ENCODE measurements at places on chromosomes 4 and X.

GRCh38 chr4:123444290-123444731, 47.7 kb downstream of the SPRY1 start:
- no peak for DNase-seq

GRCh38 chr4:159042097-159042605, 60.7 kb upstream of the RAPGEF2 start:
- DNase-seq: no peak

DNA sequence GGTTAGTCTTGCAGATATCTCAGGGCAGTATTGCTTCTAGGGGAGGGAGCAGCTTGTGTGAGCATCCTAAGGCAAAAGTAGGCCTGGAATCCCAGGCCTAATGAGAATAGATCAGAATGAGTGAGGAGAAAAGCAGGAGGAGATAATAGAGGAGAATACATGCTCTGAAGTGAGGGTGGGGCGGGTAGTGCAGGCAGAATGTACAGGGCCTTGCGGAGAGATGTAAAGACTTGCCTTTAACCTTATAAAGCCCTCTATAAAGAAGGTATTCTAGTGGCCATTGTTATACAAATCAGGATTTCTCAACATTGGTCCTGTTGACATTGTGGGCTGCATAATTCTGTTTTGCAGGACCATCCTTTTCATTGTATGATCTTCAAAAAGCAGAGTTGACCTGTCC, 855.3 kb downstream of the PCDH7 start:
- DNase-seq: no peak

DNA sequence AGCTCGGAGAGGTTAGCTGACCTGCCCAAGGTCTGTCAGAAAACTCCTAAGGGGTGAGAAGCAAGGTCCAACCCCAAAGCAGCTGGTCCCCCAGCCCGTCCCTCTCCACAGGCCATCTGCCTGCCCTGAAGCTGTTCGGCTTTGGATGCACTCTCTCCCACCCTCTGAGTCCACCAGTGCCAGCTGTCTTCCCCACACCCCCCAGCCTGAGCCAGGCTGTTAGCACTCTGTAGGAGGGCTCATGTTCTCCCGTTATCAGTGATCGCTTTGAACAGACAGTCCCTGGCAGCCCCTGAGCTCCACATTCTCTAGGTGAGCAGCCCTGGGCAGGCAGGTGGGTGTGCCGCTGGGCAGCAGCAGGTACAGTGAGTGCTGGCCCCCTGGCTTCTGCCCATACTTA, 16.0 kb downstream of the ZNF185 start:
- DNase-seq: no peak

DNA sequence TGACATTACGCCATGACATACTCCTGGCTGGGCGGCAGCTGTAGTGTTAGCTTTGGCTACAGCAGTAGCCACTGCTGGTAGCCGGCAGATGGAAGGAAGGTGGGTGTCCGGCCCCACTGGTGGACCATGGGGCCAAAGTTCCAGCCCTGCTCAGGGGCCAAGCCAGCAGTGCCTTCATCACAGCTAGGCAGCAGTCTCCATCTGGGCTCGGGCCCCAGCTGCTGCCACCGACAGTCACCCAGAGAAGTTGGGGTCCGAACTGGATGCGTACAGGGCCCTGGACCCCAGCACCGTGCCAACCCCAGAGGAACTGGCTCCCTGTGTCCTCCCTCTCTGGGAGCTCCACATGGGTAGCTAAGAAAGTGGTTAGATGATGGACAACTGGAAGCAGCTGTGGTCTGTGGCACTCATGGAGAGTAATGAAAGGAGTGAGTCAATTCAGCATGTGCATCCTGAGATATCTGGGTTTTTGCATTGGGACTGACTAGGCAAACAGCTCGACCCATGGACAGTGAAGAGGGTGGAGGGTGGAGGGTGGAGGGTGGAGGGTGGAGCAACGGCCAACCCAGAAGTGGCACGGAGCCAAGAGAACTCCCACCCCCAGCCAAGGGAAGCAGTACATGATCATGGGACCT, 366.6 kb upstream of the GRIA3 start:
- DNase-seq: no peak

GRCh38 chr4:134382478-134383227, 181.1 kb upstream of the PABPC4L start:
- DNase-seq: no peak

DNA sequence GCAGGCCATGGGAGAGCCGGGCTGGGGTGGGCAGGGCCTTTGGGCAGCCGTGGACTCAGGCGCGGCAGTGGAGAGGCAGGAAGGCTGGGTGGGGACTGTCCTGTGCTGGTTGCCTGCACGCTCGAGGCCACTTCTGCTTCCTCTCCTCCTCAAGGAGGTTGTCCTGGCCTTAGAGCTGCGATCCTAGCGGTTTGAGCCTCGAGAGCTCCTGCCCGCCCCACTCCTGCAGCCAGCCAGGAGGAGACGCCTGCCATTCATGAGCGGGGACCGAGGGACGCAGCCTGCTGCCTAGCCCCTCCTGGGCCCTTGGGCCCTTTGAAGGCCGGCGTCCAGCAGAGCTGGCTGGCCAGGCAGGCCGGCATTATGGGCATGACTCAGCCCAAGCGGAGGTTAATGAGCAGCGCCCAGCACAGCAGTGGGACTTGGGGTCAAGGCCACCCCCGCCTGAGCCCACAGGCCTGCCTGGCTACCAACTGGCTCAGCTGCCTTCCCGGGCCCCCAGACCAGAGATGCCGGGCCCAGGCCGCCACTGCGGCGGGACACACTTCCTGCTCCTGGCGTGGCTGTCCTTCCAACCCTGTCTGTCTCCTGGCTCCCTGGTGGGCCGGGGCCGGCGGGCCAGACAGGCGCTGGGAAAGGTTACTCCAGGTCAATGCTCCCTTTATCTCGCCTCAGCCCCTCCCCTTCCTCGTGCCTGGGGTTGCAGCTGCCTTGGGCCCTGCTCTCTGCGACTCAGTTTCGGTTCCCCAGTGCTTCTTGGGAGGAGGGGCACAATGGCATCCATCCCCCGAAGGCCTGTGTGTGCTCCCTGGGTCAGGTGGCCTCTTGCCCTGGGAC, 1.8 kb downstream of the ABCD1 start:
- peak; percentile 62 for DNase-seq

DNA sequence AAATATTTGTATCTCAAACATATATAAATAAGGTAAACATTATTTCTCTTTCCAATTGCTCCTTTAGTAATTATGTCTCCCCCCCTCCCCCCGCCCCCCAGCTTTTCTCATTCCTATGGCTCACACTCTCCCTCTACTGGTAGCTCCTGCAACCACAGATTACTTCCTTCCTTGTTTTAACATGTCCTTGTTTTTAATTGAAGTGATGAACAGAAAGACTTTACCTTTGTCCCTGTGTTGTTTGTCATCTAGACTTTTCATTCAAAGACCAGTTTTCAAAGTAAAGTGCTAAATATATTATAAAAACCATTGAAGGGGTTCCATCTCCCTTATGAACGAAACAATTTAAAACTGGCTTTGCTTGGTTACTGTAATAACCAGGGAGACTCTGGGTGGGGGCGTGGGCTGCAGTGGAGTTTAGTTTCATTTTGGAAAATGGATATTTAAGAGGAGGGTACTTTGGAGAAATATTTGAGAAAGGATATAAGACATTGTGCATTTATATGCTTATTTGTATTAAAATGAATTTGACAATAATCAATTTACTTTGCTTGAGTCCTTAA, 352.9 kb downstream of the RAPGEF2 start:
- DNase-seq: peak; percentile 5

DNA sequence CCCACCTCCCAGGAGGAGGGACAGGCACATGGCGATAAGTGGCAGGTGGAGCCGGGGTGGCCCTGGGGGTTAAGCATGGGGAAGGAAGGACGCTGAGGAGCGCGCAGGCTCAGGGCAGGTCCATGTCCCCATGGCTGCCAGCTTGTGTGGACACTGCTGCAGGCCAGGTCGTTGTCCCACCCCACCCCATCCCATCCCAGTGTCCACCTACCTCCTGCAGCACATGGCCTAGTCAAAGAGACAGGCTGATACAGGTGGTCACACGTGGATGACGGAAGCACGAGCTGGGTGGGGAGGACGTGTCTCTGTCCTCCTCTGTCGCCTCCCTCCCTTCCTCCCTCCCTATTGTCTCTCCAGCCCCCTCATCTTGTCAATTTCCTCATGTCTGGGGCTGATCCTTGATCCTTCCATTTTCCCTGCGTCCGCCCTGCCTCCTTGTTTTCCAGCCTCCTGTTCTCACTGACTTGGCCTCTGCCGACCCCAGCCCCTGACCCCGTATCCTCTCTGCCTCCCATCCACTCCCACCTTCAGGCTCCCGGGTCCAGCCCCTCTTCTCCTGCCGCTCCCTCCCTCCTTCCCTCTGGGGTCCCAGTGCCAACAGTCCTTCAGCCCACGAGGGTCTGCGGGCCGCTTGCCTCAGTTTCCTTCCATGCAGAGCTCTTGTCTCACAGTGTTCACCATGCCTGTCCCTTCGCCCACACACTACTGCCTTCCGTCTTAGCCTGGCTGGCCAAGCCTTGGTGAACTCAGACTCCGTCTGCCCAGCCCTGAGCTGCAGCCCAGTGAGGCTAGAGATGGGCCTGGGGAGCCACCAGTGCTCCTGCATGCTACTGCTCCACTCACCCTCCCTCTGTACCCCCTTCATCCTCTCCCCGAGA, 15.5 kb upstream of the ADD1 start:
- DNase-seq: no peak

- no peak for DNase-seq
Measured at GRCh38 chrX:63746715-63747114, 38.3 kb downstream of the ARHGEF9 start.

DNA sequence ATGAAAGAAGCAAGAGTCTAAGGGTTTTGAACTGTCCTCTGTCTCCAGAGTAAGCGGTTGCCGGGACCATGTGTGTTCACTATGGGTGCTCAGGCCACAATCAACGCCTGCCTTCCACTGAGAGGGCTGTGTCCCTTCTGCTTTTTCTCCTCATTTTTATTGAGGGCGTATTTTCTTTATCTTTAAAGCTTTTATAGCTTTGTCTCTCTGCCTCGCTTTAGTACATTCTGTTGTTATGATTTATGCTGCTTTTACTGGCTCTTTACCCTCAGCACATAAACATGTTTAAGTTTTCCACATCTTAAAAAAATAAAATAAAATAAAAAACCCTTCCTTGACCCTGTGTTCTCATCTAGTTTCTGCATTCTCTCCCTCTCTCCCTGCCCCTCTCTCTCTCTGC, 42.4 kb upstream of the ATP6AP2 start:
- no peak for DNase-seq

DNA sequence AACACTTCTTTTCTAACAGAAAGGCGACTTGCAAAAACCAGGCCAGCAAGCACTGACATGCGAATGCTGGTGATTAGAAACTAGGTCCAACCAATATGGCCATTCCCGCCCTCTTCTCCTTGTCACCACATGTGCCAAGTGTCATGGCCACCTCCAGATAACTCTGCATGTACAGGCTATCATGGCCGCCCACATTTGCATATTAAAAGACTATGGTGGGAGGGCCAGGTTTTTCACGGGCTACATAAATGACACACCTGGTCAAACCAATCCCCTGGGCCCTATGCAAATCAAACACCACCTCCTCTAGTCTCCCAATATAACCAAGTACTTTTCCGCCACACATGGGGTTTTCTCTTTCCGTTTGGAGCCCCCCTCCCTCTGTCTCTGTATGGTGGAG, 40.1 kb downstream of the NUDT11 start:
- no peak for DNase-seq

GRCh38 chrX:41781500-41781899, 57.5 kb downstream of the GPR82 start:
- DNase-seq: peak; percentile 59

DNA sequence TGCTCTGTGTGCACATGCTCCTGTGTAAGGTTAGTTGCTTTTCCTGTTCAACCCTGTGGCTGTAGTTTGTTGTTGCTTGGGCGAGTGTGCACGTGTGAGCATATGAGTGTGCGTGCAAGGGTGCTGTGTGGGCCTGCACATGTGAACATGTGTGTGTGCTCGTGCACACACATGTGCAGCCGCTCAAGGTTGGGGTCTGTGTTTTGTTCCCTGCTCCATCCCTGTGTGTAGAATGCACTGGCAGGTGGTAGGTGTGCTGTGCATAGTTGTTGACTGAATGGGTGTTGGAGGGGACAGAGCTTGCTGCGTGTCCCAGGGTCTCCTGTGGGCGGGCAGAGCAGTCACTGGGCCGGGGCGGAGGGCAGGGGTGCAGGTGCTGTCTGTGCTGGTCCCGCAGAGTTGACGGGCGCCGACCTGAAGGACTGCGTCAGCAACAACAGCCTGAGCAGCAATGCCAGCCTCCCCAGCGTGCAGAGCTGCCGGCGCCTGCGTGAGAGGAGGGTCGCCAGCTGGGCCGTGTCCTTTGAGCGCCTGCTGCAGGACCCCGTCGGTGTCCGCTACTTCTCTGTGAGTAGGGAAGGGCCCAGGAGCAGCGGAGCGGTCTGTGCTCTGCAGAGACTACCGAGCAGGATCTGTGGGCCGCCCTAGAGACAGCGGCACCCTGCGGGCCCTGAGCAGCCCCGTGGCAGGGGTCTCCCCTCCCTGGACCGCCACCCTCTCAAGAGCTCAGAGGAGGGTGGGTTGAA, 27.9 kb upstream of the HGFAC start:
- DNase-seq: no peak

DNA sequence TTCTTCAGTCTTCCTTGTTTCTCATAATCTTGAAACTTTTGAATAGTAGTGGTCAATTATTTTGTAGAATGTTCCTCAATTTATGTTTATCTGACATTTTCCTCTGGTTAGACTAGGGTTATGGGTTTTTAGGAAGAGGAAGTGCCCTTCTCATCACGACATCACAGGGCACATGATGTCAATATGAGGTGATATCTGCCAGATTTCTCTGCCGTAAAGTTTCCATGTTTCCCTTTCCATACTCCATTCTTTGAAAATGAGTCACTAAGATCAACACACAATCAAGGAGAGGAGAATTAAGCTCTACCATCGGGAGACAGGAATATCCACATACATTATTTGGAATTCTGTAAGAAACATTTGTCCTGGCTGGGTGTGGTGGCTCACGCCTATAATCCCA, 28.4 kb downstream of the RP2 start:
- no peak for DNase-seq

- DNase-seq: no peak
Measured at GRCh38 chr4:76381986-76382385, 39.0 kb downstream of the CCDC158 start.

- no peak for DNase-seq
Measured at GRCh38 chr4:151035911-151036310, 20.8 kb upstream of the LRBA start.

DNA sequence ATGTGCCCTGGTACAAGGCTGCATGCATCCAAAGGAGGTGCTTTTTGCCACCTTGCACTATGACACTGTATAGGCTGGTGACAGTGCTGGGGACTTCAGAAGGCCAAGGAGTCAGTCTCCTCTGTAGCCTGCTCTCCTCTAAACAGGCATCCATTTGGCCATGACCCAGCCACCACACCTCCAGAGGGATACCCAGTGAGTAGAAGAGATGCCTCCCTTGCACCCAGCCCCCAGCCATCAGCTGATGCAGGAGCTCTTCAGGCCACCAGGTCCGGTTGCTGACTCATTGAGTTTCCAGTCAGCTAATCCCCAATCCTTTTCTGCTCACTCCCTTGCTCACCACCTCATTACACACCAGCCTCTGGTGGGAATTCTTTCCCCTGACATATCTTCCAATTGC, 99.8 kb downstream of the PJA1 start:
- no peak for DNase-seq

GRCh38 chrX:67104982-67105757, 438.7 kb upstream of the AR start:
- no peak for DNase-seq

GRCh38 chr4:94370533-94371254, 28.1 kb upstream of the HPGDS start:
- no peak for DNase-seq

GRCh38 chr4:2390784-2391421, 27.5 kb downstream of the ZFYVE28 start:
- DNase-seq: no peak

GRCh38 chr4:173526724-173527102, 3.3 kb downstream of the HAND2 start:
- DNase-seq: no peak

- DNase-seq: no peak
Measured at GRCh38 chrX:34631479-34632220, 25.4 kb downstream of the TMEM47 start.
